ENCODE measurements at places on chromosomes 2 and 18. TPM values are rescaled to one million over a fixed set of nuclear protein-coding genes. Genes with fewer than 3 reads are reported as not detected.

DNA sequence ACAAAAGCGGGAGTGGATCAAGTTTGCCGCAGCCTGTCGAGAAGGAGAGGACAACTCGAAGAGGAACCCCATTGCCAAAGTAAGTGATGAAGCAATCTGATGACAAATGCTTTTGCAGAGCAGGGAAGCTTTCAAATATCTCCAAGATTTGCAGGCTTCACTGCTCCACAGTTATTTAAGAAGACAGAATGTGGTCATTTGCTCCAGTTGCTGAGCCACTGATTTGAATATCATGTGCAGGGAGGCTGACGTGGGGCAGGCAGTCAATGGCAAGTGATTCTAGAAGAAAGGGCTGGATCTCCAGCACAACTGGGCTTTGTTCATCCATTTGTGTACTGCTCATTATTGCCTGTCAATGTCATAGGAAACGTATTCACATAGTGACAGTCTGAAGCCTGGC is 10.2 kb downstream of the DSG4 start:
- DNase-seq = no peak

DNA sequence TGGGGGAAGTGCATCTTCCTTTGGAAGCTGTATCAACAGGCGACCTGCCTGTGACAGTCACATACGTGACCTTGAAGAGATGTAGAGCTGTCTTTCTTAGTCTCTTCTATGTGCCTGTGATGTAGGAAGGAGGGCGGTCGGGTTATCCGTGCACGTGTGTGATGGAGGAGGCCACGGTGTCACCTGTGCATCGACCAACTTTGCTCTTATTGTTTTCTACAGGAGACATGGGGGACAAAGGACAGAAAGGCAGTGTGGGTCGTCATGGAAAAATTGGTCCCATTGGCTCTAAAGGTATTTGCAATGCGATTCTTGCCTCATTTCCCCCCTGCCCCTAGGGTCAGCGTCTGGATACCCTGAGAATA is 20.7 kb upstream of the ALLC start:
- no peak for DNase-seq

- no peak for DNase-seq
Observed at GRCh38 chr2:120625865-120626560, 109.7 kb upstream of the GLI2 start.

DNA sequence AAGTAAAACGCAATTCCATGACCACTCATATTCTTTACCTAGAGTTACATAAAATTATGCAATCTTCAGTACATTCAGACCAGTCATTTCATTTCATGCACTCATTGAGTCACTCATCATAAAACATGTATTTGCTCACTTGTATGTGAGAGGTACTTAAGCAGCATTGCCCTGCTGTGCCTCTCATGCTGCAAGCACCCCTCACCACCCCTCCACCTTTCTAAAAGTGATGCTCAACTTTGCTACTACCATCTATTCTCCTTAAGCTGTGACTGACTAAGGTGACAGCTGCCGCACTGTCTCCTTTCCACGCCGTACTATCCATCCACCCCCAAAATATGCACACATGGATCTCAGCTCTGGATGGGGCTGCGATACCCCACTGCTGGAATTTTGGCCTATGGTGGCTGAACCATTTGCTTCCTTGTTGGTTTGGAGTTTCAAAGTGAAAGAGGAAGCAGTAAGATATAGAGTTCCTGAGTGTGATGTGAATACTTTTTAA is 7.2 kb downstream of the ARHGAP25 start:
- DNase-seq = no peak

DNA sequence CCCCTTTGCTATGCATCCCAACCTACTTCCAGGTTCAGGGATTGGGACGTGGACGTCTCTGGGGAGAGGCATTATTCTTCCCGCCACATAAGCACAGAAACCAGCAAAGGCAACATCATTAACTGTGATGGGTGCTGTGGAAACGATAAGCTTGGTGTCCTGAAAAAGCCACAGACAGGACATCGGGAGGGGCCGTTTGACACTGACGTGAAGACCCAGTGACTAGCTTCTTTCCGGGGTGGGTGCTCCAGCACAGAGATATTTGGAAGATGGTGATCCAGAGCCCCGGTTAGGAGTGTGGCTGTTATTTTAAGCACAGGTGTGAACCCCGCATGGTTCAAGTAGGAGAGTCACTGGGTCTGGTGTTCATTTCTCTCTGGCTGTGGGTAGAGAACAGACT is 163.8 kb upstream of the HDAC4 start:
- DNase-seq = no peak

The CABYR gene
- total RNA-seq = 5.6 TPM

The IL1F10 gene
- not detected for total RNA-seq

DNA sequence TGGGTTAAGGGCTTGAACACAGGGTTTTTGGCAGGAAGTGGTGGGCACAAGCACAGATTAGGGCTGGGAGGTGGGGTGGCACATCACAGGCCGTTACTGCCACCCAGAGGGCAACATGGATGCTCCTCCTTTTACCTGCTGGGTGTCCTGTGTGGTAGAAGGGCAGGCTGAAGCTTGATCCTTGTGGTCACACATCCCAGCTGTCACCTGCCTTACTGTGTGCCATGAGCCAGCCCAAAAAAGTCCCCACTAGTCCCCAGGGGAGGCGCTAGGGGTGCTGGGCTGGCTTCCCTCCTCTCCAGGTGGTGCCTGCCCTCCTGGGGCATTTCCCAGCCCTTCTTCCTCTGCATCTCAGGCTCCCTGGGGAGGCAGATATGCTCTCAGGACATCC is 50.5 kb upstream of the ALPP start:
- no peak for DNase-seq

DNA sequence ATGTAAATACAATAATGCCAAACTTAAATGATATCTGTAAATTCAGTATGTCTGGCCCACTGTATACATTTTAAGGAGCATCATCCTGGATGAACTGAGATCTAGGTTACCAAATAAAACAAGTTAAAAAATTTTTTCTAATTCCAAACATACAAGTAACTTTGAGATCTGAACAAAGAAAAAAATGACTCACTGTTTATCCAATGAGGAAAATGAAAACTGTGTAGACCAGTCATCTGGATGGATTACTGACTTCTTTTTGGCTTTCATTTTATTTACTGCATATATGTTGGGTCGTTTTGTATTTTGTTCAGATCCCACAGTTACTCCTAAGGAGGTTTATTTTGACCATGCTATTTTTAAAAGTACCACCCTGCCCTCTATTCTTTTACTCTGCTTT is 189.8 kb downstream of the RBM43 start:
- DNase-seq = no peak

DNA sequence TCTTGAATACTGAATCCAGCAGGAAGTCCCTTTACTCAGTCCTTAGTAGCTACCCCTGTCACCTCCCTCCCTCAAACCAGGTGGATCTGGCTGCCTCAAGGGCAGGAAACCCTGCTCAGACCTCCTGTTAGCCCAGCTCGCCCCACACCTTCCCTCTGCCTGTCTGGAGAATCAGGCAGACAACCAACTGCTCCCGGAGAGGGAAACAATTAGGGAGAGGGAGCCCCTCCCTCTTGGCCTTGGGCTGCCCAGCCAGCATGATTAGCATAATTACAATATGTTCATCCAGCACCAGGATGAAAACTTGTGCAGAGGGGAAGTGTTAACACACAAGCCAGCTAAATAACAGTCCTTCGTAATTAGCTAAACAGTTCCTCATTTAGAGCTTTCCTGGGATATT is 185.5 kb downstream of the C1D start:
- no peak for DNase-seq

GRCh38 chr2:191202881-191203397 is 42.3 kb upstream of the MYO1B start:
- peak; percentile 40 for DNase-seq

DNA sequence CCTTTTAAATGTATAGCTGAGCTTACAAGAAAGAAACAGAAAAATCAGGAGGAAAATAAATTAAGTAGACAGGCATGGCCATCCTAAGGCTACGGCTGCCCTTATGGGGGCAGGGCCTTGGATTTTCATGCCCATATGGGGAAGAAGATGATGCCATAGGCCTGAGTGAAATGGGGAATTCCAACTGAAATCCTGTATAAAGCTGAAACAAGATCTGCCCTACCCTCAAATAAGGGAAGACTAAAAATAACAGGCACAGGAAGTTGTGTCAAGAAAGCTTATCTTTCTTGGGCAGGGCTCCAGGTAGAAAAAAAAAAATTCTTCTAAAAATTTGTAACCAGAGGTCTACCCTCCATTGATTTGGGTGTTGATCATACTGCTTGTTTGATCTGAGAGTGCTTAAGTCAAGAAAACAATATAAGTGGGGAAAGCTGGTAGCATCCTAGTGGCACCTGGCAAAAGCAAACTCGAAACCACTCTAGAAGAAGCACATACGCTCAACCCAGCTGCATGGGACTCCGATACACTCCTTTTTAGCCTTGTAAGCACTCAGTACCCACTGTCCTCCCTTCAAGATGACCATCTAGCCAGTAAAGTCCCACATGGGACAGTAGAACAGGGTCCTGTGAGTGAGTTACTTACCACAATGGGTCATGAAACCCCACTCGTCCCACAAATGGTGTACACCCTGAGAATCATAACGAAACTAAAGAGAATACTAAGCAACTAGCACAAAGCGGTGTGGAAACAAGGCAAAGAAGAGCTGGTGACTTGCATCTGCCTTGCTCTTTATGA is 22.3 kb downstream of the DNAH7 start:
- DNase-seq = peak; percentile 24

The HOXD8 gene
- total RNA-seq = not detected

GRCh38 chr18:55370936-55371335 is 217.1 kb downstream of the TCF4 start:
- peak; percentile 51 for DNase-seq

The SFTPB gene
- not detected for total RNA-seq

The FOXD4L1 gene
- 0.17 TPM for total RNA-seq

GRCh38 chr2:173353556-173353955 is 1.1 kb upstream of the CDCA7 start:
- DNase-seq = no peak

The TOGARAM2 gene
- 0.26 TPM for total RNA-seq

The MTCL1 gene
- total RNA-seq = 56.0 TPM

DNA sequence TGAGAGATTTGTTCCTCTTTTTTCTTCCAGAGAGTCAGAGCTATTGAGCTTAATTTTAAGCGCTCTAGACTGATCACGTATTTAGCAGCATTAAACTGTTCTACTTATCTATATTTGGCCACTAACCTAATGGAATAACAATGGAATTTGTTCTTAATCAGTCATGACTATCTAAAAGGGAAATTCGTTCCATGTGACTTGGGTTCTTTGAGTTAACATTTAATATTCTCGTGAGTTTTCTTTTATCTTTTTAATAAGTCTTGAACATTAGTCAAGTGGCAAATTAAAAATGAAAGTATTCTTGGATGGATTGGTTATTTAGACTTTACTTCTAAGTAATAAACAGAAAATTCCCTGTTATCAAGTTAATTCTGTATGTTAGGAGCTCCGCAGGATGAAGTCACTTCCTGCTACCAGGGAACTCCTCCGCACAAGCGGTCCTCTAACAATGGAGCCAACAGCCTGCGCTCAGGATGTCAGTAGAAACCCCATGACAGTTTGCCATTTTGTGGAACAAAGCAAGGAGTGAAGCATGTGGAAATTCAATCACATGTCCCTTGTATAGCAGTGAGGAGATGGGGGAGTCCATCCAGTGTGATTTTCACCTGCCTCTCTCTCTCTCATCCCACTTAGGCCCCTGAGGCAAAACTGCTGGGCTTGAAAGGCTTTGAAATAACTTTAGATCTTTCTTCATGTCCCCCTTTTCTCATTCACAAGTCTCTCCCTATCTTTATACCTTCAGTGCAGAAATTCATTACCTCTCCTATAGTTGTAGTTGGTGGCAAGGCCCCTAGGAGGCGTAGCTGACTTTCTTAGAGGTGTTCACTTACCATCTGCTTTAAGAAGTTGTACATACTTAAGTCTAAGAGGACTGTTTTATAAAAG is 138.1 kb downstream of the WDR7 start:
- DNase-seq = no peak

The BMP10 gene
- not detected for total RNA-seq

DNA sequence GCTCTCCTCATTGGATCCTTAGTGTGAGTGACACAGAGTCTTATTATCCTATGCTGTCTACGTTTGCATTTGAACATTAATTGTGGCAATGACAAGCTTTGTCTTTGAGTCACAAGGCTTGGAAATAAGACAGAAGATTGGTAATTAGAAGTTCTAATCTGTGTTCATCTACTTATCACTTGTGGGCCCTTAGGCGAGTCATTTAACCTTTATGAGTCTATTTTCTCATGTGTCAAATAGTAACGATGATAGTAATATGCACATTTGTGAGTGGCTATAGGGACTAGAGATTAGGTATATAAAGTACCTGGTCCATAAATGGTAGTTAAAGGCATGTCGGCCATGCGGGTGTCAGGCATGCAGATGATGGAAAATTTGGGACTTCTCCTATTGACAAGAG is 105.6 kb upstream of the NABP1 start:
- no peak for DNase-seq

- no peak for DNase-seq
Observed at GRCh38 chr18:51724790-51725721, 527.6 kb upstream of the MEX3C start.

The ACTG2 gene
- total RNA-seq = 4.1 TPM

GRCh38 chr2:173855661-173856060 is 109.5 kb downstream of the SP3 start:
- DNase-seq = no peak

DNA sequence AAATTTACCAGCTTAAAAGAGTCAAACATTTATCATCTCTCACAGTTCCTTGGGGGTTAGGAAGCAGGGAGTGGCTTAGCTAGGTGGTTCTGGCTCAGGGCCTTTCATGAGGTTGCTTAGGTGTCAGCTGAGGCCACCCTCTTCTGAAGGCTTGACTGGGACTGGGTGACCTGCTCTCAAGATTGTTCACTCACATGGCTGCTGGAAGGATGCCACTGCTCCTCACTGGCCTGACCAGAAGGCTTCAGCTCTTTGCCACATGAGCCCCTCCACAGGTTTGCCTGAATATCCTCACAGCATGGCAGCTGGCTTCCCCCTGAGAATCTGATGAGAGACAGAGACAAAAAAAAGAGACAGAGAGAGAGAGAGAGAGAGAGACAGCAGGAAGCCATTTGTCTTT is 17.3 kb upstream of the RNF152 start:
- no peak for DNase-seq

The CCDC88A gene
- total RNA-seq = 34.7 TPM

GRCh38 chr2:229832510-229832898 is 89.3 kb downstream of the TRIP12 start:
- DNase-seq = no peak

The KLHL29 gene
- 4.9 TPM for total RNA-seq

- no peak for DNase-seq
Observed at GRCh38 chr2:60336442-60337141, 216.9 kb downstream of the BCL11A start.

- DNase-seq = peak; percentile 82
Observed at GRCh38 chr18:75276818-75277609, 66.4 kb downstream of the TSHZ1 start.

Data from fibroblast of lung (primary cell).